ENCODE measurements at places on chromosomes 3 and 15.

DNA sequence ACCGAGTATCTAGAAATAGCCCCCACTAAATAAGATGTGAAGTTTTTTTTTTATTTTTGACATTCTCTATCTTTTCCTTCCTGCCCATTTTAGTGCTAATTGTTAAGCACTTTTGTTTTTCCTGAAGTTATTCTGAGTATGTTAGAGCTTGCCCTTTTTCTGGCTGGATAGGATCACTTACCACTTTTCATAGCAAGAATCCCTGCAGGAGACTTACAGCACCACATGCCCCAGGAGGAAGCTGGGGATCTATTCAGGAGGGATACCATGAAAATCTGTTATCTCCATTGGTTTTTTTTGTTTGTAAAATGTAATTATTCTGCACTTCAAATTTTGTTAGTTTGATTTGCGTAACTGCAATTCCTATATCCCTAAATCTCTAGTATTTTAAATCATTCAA is 968.4 kb downstream of the ZPLD1 start:
- no peak for DNase-seq

DNA sequence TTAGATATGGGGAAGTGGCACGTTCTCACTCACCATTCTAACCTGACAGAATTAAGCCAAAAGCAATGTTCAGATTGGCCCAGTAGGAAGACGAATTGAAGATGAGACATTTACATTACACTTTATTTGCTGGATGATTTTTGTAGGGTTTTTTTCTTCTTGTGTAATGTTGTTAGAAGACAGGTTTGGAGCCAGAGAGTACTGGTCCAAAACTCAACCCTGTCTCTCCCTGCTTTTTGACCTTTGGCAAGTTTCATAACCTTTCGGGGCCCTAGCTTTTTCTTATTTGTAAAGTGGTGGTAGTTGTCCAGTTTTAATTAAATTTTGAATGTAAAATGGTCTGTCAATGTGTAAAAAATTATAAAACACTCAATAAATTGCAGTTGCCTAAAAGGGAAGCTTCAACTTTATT is 29.5 kb downstream of the PDE8A start:
- no peak for DNase-seq

GRCh38 chr3:110341047-110341446 is 730.6 kb upstream of the NECTIN3 start:
- no peak for DNase-seq

GRCh38 chr3:134374791-134375581 is 739 bp upstream of the AMOTL2 start:
- DNase-seq: no peak

- DNase-seq: no peak
Measured at GRCh38 chr3:175535351-175535750, 676.2 kb downstream of the NAALADL2 start.

GRCh38 chr3:14280326-14280725 is 101.7 kb downstream of the LSM3 start:
- no peak for DNase-seq

- no peak for DNase-seq
Measured at GRCh38 chr15:49179433-49180190, 9.6 kb downstream of the GALK2 start.

GRCh38 chr3:61415201-61415600 is 146.2 kb upstream of the PTPRG start:
- DNase-seq: no peak

DNA sequence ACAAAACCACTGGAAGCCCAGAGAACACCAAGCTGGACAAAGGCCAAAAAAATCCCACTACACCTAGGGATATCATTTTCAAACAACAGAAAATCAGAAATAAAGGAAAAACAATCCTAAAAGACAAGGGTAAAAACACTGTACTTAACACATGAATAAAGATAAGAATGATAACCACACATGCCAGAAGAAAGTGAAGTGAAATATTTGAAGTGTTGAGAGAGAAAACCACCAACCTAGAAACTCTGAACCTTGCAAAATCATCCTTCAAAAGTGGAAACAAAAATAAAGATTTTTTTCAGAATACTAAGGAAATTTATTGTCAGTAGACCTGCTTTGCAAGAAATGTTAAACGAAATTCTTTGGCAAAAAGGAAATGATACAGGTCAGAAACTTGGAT is 45.1 kb downstream of the KPNA1 start:
- no peak for DNase-seq

- DNase-seq: no peak
Measured at GRCh38 chr15:29686079-29686425, 136.2 kb downstream of the TJP1 start.

DNA sequence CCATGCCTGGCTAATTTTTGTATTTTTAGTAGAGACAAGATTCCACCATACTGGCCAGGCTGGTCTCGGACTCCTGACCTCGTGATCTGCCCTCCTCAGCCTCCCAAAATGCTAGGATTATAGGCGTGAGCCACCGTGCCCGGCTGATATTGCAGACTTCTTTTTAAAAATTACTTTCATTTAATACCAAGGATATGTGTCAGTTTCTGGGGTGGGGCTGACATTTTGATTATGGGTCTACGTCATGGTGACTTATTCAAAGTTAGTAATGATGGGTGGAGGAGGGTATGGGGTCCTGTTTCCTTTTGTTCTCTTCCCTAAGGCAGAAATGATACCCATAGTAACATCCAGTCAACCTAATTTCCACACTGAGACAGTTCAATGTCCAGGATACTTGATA is 34.7 kb downstream of the GBE1 start:
- DNase-seq: no peak
